ENCODE measurements at places on chromosomes 11 and 22. TPM values are rescaled to one million over a fixed set of nuclear protein-coding genes. Genes with fewer than 3 reads are reported as not detected.

The CHRM1 gene
- total RNA-seq: 0.67 TPM

The SPTBN2 gene
- 55.0 TPM for total RNA-seq

The GUCY1A2 gene
- 38.5 TPM for total RNA-seq

The MOGAT2 gene
- total RNA-seq: not detected

The ASPHD2 gene
- total RNA-seq: 4.2 TPM

All from progenitor cell of endocrine pancreas (in vitro differentiated cells).